ENCODE measurements at places on chromosomes 5 and 9. TPM values are rescaled to one million over a fixed set of nuclear protein-coding genes. Genes with fewer than 3 reads are reported as not detected.
A peak's percentile ranks its signal among the peaks of the same experiment; 100 is the strongest.

DNA sequence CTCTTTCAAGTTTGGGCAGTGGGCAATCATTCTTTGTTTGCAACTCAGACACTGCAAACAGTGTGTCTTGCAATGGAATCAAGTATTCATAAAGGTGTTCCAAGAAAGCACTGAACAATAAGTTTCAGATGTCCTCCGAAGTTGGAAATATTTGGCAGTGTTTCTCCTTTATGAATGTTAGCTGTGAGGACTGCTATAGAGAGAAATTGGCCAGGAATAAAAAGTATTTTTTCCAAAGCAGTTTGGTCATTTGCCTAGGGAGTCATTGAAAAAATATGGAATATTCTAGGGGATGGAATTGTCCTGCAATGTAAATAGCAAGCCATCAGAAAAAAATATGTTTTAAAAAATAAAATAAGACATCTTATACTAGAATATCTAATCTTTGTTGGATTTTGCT, 688.6 kb upstream of the SEMA6A start:
- no peak for DNase-seq

DNA sequence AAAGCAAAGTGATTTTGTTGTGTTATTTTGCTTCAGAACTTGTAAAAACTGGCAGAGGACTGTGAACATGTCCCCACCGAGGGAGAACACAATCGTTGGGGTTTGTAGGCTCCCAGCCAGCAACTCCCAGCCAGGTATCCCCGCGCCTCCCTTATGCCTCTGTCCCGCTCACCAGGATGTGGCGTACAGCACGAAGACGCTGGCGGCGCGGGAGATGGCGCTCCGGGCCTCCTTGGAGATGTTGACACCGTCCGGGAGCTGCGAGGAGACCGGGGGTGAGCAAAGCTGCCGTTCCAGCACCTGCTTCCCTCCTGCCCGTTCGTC, 630 bp downstream of the POLE3 start:
- DNase-seq, result no peak

DNA sequence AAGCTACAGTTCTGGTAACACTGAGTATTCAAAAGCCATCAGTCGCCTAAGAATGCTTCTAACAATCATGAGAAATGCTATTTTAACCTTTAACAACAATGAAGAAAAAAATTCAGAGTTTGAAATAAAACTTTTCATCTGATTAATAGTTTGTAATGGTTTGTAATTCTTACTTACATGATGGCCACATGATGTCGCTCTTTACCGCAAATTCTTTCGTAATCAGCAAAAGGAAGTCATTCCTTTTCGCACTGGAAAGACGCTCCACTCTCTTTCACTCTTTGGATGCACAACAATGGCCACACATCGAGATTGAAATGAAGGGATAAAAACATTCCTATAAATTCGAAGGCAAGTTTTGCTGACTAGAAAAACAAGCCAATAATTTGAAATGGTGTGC, at the start of gene PCDHA7:
PCDHA7 (plus strand) TSS at position 277 of the 400 bp plus-strand sequence; CDS start at position 392, 115 bp downstream.
- DNase-seq, result no peak

GRCh38 chr5:151691706-151692105, 5.0 kb upstream of the SPARC start:
- no peak for DNase-seq

DNA sequence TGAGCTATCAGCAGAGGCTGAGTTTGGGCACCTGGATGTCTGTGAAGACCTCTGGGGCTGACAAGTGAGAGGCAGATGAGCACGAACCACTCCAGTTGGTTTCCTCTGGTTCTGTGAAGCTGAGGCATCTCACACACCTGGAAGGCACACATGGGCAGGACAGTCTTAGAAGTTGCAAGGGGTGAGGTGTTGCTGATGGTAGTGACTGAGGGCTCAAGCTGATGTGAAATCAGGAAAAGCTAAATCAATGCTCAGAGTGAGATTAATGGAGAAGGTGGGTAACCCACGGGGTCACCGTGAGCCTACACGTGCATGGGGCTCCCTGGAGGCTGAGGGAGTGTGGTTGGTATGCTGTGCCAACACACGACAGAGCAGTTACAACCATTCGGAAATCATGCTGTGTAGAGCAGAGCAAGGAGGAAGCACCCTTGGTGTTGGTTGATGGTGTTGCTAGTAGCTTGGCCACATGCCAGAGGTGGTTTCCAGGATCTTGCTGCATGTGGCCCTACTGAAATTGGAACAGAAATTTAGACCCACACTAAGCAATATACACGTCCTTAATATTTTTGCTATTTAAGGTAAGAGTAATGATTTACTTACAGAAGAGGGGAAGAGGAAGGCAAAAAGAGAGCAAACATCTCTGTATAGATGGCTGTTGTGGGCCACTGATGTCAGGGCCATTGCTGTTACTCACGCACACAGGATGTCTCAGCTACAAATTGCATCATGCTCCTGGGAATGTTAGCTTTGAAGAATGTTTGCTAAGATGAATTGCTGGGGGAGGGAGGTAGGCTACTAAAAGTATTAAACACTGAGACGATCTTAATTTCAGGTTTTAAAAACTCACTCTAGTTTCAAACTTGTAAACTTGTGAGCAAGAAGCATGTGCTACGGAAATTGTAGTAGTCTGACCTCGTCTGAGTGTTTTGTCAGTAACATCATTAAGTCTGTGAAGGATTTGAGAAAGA, 170.5 kb downstream of the ARHGEF28 start:
- DNase-seq, result peak; percentile 33

DNA sequence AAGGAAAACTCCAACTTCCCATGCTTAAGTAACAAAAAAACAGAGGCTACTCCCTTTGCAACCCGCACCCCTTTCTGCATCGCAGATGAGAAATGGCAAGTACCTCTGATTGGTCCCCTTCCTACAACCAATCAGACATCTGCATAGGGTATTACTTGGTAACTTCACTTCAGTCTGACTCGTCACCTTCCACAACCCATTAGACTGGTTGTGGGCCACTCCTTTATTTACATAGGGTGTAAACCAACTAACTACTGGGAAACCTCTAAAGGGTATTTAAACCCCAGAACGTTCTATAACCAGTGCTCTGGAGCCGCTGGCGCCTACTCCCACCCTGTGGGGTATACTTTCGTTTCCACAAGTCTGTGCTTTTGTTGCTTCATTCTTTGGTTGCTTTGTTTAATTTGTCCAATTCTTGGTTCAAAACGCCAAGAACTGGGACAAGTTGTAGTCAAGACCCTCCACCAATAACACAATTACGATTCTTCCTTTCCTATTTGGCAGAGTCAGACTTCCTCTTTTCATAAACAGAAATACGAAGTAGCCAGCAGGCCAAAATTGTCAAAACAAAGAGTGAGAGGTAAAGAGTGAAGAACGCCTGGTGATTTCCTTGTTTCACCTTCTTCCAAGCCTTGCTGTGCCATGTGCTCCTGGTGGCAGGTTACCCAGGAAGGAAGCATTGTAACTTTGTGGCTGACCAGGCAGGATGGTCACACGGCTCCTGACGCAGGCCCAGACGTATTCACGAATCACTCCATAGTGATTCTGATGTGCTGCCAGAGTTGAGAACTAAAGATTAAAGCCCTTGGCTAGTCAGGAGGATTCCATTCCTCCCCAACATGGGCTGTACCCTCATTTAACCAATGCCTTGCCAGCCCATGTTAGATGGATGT, 477.4 kb downstream of the ARHGEF28 start:
- no peak for DNase-seq

LECT2 gene
- not detected for polyA plus RNA-seq

DNA sequence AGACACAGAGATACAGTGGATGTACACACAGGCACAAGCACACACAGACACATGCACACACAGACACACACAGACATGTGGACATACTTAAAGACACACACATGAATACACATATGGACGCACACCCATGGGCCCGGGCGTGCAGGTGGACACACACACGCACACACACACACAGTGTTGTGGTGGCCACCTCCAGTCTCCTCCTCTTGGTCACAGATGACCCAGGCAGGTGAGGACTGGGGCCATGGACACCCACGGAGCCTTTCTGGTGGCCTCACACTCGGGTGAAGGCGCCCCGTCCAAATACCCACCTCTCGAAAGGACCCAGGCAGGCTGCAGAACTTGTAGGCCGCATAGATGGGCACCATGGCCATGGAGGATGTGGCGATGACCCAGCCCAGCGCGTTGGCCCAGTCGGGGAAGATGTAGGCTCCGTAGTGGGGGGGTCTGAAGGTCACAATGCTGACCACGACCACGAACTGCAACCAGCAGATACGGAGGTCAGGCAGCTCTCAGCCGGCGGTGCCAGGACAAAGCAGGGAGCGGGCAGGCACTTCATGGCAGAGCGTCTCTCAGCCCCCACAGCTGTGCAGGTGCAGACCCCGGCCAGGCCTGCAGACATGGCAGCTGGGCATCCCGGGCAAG, 42.5 kb downstream of the SLC6A3 start:
- DNase-seq, result no peak

GRIN1 gene
- polyA plus RNA-seq, result 0.21 TPM
